Coronary artery (tissue), 2 donors: ENCODE measurements at places on chromosomes 1 and 21.

GRCh38 chr1:81974222-81974841 is 173.6 kb downstream of the ADGRL2 start:
- DNase-seq = no peak

GRCh38 chr1:226233293-226233692 is 9.8 kb downstream of the MIXL1 start:
- DNase-seq = no peak

GRCh38 chr1:29563571-29563970 is 327.2 kb downstream of the PTPRU start:
- DNase-seq = no peak

DNA sequence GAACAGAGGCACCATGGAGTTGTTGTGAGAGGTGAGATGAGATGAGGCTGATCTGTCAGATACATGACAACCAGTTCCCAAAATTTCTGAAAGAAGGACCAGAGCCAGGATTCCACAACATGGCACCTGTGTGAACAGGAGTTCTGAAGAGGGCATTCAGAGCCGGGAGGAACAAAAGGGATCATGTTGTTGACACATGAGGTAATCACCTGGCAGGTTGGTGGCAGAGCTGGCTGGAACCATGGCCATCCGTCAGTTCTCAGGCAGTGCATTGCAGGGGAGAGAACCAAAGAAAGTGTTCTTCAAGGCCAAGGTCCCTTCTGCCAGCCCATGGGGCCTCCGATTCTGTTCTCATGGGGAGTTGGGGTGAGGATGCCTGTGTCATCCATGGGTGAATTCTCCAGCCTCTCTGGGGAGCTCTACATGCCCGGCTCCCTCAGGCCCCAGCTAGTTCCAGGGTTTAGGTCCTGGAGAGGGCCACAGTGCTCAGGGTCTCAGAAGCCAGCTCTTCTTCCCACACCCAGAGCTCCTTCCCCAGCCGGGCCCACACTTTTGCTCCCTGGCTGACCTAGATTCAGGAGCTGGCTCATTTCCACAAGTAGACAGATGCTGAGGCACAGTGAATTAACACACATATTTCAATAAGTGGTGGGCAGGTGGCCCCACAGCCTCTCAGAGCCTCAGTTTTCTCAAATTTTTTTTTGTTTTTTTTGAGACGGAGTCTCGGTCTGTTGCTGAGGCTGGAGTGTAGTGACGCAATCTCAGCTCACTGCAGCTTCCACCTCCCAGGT is 49.1 kb upstream of the CTPS1 start:
- DNase-seq = no peak

GRCh38 chr1:55669293-55669692 is 454.1 kb upstream of the USP24 start:
- DNase-seq = no peak

DNA sequence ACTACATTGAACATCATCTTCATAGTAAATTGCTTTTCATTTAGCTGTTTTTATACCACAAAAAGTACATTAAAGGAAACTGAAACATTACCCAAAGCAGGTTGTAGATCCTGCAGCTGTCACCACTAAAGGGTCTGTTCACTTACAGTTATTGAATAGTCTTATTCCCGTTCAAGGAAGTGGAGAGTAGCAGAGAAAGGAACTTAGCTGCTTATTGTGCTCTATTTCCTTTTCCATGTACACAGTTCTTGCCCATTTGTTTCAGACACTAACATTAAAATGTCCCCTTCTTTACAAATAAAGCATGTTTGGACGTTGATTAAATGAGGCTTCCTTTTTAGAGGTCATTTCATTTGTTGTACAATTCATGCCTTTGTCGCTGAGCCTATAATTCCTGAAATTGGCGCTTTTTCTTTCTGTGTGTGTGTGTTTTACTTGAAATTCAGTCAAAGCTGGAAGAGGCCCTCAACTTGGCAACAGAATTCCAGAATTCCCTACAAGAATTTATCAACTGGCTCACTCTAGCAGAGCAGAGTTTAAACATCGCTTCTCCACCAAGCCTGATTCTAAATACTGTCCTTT is 44.4 kb upstream of the BMP8A start:
- DNase-seq = no peak

DNA sequence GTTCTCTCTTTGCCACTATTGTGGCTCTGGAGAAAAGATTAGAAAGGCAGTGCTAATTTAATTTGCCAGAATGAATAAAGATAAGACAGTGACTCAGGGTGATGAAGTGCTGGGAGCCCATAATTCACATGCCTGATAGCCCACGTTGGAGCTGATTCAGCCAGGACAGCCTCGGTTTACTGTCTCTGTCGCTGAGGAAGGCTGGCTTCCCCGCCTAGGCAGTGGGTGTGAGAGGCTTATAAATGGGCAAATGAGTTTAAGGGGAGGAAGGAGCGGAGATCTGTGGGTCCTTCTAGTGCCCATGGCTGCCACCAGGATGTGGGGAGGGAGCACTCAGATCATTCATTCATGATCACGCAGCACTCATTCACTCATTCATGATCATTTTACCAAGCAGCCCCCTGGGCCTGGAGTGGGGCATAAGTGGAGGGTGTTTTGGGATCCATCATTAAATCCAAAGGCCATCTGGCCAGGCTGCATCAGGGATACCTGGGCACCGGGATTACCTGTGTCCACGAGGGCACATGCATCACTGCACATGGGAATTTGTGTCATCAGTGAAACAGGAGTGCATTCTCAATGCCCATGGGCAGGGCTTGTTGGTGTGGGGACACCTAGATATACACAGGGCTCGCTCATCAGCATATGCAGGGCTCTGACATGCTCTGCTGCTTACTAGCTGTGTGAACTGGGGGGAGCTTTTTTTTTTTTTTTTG is 315.4 kb downstream of the MATN1 start:
- peak; percentile 53 for DNase-seq

DNA sequence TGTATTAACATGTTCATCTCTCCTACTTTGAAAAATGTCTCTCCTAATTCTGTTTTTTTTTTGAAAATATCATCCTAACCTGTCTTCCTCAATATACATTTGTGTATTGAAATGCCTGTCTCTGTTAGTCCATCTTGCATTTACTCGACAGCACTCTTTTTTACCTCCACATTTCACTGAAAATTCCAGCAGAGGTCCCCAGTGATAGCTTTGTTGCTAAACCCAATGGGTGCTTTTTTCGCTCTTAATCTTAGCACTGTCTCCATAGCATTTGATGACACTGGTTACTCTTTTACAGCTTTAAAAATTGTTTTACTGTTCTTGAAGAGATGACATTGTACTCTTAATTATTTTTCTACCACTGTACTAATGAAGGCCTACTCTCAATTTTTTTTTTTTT is 10.8 kb downstream of the OSBPL9 start:
- DNase-seq = no peak

DNA sequence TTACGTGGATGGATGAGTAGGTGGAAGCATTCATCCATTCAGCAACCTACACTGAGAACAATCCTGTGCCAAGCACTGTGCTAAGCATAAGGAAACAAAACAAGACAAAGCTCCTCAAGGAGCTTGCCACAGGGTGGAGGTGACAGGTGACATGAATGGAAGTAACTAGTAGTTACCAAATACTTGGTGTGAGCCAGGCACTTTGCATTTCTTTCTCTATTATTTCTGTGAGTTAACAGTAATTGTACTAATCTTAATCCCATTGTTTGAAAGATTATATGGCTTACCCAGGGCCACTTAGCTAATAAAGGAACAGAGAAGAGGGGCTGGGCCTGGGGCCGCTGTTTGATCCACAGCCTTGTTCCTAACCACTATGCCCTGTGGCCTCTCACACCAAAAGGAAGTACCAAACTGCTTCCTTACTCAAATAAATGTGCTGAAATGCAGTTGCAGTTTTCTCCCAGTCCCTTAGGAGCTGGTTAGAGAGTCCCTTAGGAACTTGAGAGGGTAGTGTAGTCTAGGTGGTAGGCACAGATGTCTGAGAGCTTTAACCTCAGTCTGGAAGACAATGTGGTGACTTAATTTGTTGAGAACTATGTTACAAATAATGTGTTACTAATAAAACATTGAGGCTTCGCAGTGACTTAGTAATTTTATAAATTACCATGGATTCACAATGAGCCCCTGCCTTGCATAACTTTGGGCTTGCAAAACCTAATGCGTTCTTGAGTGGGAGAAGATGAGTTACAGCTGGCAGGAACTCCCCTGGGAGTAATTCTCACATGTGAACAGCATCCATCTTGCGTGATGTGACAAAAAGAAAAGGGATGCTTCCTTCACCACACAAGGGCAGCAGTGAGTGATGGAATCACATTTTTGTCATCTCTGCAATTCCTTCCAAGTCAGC is 69.8 kb downstream of the MPZL1 start:
- no peak for DNase-seq

DNA sequence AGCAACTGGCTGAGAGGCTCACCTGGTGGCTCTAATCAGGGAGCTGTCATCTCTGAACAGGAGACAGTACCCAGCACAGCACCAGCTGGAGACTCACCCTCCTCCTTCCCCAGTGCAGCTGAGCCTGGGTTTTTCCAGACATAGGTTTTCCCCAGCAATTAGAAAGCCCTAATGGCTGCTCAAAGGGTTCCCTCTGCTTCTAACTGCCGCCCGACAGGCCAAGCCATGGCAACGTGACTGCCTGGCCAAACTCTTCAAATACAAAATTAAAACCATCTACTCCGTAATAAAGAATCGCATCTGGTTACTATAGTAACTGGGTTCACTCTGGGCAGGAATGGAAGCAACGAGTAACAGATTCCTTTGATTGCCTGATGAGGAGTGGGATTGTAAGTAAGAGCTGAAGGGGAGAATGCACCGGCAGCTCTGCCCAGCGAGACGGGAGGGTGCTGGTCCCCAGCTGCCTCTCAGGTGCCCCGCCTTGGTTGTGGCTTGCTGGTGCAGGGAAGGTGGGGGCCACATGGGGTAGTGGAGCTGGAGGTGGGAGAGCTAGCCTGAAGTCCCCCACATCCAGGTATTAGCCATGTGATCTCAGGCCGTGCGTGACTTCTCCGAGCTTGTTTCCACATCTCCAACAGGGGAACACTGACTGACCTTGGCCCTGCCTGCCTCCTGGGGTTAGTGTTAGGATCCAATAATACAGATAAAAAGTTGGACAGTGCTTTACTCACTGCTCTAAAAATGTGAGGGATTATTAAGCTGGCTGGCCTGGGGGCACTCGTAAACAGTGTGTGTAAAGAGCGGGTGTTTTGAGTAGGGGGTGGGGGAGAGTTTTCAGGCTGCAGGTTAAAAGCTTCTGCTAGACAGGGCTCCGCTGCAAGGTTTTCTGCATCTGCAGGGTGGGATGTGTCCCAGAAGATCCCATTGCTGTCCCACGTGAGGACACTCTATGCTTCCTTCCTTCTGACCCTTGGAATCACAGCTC is 94.2 kb downstream of the KCNN3 start:
- no peak for DNase-seq

DNA sequence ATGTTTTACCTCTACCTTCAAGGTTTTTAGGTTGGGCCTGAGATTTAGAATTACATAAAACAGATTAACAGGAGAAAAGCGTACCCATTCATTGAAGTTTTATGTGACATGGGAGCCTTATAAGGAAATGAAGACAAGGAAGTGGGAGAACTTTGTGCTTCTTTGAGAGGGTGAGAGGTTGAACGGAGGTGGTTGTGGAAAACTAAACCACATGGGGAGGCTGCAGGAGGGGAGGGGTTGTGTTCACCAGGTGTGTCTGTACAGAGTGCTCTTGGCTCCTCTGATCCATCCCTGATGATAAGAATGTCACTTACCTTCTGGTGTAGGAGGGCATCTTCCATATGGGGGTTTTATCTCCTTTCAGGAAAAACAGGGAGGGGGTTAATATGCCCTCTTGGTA is 2.7 kb downstream of the SLX9 start:
- DNase-seq = no peak

- no peak for DNase-seq
These were observed 373.0 kb upstream of the ESRRG start for GRCh38 chr1:217096200-217096599.

GRCh38 chr1:196393742-196394141 is 214.5 kb downstream of the KCNT2 start:
- DNase-seq = no peak

- no peak for DNase-seq
These were observed 1.4 kb upstream of the FDPS start for GRCh38 chr1:155307247-155307740.

DNA sequence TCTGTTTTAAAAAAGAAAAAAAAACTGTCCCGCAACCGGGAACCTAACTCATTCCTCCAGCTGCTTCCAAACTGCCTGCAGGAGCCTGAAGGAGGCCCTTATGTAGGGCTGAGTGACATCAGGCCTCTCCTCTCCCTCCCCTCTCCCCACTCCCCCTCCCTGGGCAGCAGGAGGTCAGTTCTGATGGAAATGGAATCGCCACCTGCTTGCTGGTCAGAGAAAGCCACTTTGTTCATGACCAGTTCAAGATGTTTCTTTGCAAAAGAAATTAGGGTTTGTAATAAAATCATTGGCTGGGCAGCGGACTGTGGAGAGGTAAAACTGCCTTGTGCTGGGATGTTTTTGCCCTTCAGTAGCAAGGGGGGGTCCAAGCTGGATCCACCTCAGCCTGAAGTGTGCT is at the start of gene MAP1LC3C:
MAP1LC3C (minus strand) TSS at position 73 of the 400 bp plus-strand sequence. CDS start 90 bp downstream, outside the sequence.
- DNase-seq = no peak

- DNase-seq = peak; percentile 80
These were observed 89.7 kb upstream of the RGS1 start for GRCh38 chr1:192485692-192486436.

- DNase-seq = no peak
These were observed 68.8 kb upstream of the RGS1 start for GRCh38 chr1:192506741-192507155.

GRCh38 chr1:78275906-78276685 is 214.7 kb upstream of the PTGFR start:
- DNase-seq = no peak

GRCh38 chr21:34333121-34333739 is 30.6 kb upstream of the KCNE2 start:
- DNase-seq = no peak

DNA sequence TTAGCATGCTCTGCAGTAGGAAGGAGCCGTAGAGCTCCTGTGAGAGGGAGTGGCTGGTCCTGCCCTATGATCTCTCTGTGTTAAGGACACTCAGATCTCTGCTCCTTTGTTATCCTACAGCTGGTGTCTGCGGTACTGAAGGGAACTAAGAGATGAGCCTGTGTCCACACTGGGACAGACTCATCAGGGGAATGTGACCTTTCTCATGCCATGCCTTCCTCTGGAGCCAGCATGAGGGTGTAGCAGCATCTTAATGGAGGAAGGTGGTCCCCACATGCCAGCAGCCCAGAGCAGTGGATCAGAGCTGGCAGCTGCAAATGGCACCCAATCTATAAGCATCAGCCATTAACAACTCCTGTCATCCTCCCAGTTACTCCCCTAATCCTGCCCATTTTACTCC is 24.7 kb upstream of the GUCA2B start:
- no peak for DNase-seq

DNA sequence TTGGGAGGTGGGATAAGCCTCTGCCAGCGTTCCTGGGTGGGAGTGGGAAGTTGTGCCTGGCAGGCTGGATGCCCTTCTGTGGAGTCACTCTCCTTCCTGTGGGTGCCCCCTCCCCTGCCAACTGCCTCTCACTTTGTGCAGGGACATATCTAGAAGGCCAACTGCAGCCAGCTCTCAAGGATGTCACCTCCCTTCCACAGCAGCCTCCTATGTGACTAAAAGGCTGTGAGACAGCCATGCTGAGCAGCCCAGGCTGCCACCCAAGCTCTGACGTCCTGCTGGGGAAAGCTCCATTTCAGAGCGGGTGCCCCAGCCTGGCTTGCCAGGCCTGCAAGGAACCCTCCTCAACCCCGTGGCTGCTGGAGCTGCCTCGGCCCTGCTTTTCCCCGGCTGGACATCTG is 19.6 kb upstream of the SLC26A9 start:
- DNase-seq = no peak

GRCh38 chr1:54384918-54385726 is 21.1 kb downstream of the SSBP3 start:
- DNase-seq = no peak
